Posterior cingulate gyrus (tissue), 11 donors: ENCODE measurements at places on chromosomes 13 and 19.

GRCh38 chr13:98405690-98406344 is 171.1 kb downstream of the STK24 start:
- no peak for DNase-seq

DNA sequence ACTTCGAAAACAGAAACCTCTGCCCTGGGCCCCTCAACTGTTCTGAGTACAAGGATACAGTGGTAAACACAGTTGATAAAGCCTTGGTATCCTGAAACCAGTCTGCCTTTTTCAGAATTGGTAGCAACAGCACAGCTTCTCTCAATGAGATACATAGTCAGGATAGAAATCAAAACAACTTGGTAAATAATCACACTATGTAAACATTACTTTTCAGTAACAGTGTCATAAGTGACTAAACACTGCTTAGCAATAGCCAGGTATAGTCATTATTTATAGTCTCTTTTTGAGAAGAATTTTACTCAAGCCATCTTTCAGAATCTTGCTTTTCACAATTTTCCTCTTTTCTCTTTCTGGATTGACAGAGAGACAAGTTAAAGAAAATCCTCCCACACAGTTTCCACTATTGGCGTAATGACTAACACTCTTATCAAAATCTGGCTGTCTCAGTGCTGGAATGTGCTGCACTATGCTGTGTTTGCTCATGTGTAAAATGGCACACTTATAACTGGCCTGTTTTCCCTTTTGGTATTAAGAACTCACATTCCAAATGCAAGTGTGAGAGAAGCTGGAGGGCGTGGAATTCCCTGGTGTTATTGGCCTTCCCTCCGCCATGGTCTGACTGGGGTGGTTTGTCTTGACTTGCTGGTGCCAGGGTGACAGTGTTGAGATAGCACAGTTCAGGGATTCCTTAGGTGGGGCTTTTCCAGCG is 368.8 kb downstream of the TDRD3 start:
- no peak for DNase-seq

GRCh38 chr19:6269101-6269886 is 10.5 kb downstream of the MLLT1 start:
- no peak for DNase-seq

- no peak for DNase-seq
Measured at GRCh38 chr13:77729502-77730221, 32.2 kb downstream of the SLAIN1 start.

DNA sequence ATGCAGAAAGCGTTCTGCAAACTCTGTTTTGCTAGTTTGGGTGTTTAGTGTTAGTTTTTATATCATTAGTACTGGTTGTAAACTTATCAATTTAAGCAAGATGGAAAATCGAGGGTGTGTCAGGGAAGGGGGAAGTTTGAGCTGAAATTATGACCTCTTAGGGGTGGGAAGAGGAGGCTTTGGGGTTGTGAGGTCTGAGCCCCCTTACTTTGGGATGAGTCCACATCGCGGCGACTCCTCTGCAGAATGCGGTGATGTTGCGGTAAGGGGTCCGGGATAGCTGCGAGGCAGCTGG is 743 bp upstream of the NDUFS7 start:
- no peak for DNase-seq

DNA sequence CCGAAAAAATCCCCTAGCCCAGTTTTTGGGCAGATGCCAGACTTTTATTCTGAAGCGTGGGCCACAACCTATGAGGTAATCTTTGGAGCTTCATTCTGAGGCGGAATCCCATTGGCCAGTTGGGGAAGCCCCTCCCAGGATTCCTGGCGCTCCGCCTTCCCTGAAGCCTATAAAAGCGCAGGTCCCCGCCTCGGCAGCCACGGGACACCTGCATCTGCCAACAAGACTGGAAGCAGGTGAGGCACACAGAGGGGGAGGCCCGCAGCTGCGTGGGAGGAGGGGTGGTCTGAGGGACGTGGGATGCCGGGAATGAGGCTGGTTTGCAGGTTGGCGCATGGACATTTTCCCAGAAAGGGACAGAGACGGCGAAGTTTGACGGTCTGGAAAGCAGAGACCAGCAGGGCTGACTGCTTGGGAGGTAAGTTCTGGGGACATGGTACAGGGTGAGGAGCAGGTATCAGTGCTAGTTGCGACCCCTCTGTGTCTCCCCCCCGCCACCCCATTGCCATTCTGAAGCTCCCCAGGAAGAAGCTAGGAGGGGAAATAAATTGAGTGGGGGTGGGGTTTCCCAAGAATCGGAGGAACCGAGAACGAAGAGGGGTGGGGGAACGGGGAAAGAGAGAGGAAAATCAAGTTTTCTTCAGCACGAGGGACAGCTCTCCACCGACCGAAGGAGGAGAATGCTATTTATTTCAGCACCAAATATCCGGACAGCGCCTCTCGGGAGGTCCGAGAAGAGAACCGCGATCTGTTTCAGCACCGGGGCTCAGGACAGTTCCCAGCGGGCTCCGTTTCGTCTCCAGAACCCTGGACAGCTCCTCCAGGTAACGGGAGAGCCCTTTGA is 22.4 kb upstream of the FEM1A start:
- DNase-seq = peak; percentile 88

- no peak for DNase-seq
Measured at GRCh38 chr13:75587679-75588078, 38.1 kb downstream of the UCHL3 start.

DNA sequence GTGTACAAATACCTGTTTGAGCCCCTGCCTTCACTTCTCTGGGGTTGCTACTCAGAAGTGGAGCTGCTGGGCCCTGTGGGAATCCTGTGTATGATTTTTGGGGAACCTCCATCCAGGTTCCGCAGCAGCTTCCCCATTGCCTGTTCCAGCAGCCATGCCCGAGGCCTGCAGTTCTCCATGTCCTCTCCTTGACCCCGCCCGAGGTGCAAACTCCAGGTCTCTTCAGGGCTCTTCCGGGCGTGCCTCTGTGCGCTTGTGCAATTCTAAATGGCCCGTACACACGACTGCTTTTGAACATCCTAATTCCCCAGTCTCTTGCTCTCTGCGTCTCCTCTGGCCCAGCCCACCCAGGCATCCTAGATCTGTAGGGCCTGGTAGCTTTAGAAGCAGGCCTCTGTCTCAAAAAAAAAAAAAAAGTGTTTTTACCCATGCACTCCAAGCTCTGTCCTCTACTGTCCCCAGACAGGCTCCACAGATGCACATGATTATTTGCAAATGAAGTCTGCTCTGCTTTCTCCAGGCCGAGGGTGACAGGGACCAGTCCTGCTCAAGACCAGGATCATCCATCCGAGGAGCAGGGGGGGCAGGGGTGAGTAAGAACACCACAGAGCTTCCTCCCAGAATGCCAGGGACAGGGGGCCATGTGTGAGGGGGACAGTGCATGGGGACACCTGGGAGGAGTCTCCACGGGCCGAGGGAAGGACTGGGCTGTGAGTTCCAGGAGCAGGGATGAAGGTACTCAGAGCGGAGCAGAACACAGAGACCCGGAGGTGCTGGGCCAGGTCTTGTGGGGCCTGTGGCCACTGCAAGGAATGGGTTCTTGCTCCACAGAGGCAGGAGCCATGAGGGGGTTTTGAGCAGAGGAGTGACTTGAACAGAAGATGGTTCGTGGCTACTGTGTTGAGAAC is 51.7 kb downstream of the SLC7A9 start:
- no peak for DNase-seq

DNA sequence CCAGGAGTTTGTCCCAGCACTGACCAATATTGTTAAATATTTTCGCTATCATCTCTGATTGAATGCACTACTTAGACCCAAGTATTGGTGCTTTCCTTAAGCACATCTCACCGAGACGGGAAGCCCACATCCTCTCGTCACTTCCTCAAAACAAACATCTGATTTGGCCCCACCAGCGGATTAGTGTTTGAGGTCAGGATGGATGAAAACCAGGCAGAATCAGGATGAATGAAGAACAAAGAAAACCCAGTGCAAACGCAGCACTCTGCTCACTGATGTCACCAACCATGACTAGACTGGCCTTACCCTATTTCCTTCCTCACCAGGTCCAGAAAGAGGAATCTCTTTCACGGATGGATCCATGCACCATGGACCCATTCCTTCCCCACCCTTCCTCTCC is 6.0 kb downstream of the PLAUR start:
- no peak for DNase-seq

- no peak for DNase-seq
Measured at GRCh38 chr19:47390533-47391488, 28.5 kb downstream of the MEIS3 start.

GRCh38 chr19:37738371-37738770 is 18.8 kb upstream of the ZNF607 start:
- DNase-seq = no peak

- no peak for DNase-seq
Measured at GRCh38 chr19:50512112-50512998, 1.4 kb downstream of the ASPDH start.

DNA sequence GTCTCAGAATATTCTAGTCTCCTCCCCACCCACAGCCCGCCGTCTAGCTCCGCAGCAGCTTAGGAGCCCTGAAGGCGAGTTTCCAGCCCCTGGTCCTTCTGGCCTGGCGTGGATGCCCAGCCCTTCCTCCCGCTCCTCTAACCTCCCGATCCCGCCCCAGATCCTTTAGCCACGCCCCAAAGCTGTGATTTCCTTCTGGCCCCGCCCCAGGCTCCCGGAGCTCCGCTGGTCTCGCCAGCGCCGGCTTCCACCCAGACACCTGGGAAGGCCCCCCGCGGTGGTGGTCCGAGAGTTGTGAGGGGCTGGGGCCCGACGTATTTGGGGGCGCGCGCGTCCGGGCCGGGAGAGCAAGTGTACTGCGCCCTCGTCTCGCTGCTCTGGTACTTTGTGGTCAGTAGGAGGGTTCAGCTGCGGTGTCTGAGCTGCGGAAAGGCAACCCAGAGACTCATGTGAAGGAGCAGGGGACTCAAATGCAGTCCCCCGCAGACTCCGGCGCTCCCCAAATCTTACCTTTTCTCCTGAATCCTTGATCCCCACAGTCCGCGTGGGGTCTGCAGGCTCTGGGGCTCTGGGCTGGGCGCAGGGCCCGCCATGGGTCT is at the start of gene CGB7:
Gene CGB7 (minus strand): TSS at position 114 of the 599 bp plus-strand sequence. CDS start 2,374 bp downstream, outside the sequence.
- no peak for DNase-seq

DNA sequence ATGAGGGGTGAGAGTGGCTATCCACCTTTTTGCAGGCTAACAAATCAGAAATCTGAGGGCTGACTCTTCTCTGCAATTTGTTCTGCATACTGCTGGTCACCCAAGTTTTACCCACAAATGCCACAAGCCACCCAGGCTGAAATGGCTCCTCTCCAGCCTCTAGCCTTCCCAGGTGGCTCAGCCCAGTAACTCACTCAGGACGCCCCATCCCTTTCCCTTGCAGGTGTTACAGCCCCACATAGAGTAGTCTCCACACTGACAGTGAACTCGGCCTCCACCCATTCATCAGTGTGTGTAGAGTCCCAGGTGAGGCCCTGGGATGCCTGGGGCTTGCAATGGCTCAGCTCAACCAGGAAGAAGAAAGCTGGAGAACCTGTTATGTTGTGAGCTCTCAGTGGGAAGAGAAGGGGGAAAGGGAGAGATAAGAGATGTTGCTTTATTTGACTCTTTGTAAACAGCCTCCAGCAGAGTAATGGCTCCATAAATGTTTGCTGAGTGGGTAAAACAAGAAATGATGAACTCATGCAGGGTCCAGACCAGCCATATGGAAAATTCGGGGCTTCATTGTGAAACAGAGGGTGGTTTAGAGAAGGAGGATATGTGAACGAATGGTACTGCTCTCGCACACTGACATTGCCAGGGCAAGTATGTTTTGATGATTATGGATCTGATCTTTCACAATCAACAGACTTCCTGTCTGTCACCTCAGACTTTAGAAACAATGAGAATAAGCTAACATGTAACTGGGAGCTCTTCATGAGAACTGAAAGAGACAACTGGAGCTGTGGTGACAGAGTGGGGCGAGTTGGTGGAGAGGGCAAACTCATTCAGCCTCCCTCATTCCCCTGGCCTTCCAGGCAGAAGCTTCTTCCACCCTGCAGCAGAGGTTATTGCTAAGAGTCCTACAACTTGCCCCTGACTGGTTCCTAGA is 74.2 kb upstream of the RFC3 start:
- no peak for DNase-seq

GRCh38 chr13:27919659-27919933 is 204 bp upstream of the PDX1 start:
- no peak for DNase-seq

GRCh38 chr19:5580161-5580571 is 12.4 kb upstream of the TINCR start:
- no peak for DNase-seq

DNA sequence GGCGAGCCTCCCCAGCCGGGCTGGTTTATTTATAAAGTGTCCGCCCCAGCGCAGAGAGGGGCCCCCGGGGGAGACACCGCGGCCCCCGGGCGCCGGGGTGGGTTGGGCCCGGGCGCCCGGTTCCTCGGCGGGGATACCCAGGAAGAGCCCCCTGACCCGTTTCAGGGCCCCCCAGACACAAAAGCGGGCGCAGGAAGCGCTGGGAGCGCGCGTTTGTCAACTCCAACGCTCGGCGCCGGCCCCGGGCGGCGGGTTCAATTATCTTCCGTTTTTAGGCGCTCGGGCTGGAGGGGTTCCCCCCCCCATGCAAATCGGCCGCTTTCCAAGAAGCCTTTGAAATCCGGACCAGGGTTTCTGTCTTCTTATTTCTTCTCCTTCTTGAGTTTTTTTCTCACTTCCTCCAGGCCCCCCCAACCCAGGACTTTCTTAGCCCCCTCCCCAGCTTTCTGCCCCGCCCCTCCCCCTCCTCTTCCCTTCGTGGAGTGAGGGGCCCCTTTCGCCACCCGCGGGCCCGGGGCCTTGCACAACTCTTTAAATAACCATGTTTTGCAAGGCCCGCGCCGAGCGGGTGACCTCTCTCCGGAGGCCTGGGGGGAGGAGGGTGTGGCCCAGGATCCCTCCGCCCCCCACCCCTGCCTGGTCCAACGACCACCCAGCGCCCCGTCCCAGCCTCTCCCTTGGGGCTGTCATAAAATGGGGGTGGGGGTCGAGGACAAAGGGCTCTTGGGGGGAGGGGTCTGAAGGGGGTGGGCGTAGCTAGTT is 935 bp downstream of the ARID3A start:
- DNase-seq = no peak

- DNase-seq = no peak
Measured at GRCh38 chr13:30025351-30025750, 174.9 kb upstream of the UBL3 start.

- no peak for DNase-seq
Measured at GRCh38 chr13:104099750-104100149, 1033.5 kb upstream of the SLC10A2 start.

DNA sequence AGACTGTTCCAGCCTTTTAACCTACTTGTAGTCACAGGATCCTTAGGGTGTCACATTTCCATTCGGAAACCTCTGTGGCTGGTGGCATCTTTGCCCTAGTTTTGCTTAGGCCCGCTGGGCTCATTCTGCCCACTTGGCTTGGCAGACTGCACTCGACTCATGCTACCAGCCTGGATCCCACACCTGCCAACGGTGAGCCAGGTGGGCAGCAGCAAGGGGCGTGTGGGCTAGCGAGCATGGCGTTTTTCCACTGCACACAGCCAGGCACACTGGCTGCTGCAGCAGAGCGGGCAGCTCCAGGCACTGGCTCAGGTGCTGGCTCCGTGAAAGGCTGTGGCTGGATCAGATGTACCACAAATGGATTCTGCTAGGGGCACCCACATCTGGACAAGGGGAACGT is 838.2 kb downstream of the SLITRK6 start:
- no peak for DNase-seq
